ENCODE measurements at places on chromosomes 16 and 17.

- peak; percentile 69 for DNase-seq
Measured at GRCh38 chr17:17151541-17151940, 54.6 kb downstream of the PLD6 start.

DNA sequence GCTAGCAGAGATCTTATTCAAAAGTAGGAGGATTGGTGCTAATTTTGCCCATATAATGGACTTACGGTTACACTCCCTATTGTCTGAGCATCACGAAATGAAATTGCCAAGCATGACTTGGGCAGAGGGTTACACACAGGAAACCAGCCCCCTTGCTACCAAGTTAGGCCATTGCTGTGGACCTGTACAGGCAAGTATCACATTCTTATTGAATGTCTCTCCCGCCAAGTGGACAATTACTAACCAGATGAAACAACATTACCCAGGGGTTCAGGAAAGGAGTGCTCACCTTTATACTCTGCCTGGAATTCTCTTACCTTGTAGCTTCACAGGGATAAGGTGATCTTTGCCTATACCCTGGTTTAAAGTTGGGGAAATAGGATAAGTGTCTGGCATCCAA is 70.6 kb upstream of the TOX3 start:
- DNase-seq = no peak

DNA sequence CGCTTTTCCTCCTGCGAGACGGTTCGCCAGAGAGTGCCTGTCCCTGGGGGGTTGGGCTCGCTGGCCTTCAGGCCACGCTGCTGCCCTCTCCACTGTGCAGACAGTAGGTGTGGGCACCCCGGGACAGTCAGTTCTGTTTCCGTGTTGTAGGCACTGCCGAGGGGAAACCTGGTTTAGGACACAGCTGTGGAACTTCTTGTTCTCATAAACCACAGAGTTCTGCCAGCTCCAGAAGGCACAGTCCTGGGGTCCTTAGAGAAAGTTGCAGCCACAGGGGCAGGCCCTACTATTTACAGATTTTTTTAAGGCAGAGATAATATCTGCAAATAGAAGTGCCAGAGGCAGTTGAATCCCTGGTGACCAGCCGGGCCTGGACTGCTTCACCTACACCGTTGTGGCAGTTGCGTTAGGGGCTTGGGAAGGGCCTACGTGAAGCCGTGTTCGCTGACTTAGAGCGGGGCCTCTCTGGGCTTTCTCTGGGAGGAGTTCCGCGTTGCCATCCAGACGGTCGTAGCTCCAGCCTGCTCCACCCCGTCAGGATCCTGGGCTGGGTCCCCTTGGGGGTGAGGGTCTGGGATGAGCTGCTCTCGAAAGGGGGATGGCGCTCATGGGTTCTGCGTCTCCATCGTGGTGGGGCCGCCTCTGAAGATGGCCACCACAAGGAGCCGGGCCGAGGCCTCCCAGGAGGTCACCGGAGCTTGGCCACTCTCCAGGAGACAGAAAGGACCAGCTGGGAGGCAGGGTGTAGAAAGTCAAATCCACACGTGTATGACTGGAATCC is 126.3 kb downstream of the BANP start:
- no peak for DNase-seq

DNA sequence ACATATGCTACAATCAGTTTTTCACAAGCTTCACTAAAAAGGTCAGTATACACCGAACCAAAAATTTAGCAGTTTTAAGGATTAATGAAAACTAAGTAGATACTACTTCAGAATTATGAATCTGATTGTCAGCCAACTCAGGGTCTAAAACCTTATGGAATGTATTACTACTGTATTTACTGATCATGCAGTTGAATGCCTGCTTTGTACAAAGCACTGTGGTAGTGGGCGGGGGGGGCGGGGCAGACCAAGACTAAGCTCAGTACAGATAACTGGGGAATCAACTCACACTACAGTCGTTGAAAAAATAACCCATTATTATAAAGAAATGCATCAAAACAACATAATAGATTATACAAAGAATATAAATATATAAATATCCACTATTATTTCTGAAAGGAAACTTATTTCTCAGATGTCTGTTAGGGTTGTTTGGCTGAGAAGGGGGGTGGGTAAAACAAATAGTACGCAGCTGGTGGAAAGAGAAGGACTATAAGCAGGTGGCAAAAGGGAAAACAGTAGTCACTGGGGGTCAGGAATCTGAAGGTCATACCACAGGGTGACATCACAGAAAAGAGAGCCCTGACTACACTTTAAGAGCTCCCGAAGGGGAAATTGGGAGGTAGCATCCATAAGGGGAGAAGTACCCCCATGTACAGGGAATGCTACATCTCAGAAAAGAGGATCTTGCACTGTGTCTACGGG is 109.4 kb upstream of the AXIN2 start:
- DNase-seq = no peak

GRCh38 chr17:72176516-72176851 is 55.7 kb downstream of the SOX9 start:
- DNase-seq = no peak

GRCh38 chr16:84087001-84087400 is 29.7 kb downstream of the MBTPS1 start:
- no peak for DNase-seq

- no peak for DNase-seq
Measured at GRCh38 chr16:27901956-27902355, 161.6 kb downstream of the GSG1L start.

- no peak for DNase-seq
Measured at GRCh38 chr17:306116-306515, 46.5 kb downstream of the RPH3AL start.
